ENCODE measurements at places on chromosomes 6 and 20. TPM values are rescaled to one million over a fixed set of nuclear protein-coding genes. Genes with fewer than 3 reads are reported as not detected.

Gene TAGAP
- total RNA-seq, result not detected

Gene SIRPG
- not detected for total RNA-seq

Gene CAGE1
- total RNA-seq, result 0.09 TPM

Gene HAO1
- total RNA-seq, result not detected

Gene NMBR
- total RNA-seq, result not detected

DNA sequence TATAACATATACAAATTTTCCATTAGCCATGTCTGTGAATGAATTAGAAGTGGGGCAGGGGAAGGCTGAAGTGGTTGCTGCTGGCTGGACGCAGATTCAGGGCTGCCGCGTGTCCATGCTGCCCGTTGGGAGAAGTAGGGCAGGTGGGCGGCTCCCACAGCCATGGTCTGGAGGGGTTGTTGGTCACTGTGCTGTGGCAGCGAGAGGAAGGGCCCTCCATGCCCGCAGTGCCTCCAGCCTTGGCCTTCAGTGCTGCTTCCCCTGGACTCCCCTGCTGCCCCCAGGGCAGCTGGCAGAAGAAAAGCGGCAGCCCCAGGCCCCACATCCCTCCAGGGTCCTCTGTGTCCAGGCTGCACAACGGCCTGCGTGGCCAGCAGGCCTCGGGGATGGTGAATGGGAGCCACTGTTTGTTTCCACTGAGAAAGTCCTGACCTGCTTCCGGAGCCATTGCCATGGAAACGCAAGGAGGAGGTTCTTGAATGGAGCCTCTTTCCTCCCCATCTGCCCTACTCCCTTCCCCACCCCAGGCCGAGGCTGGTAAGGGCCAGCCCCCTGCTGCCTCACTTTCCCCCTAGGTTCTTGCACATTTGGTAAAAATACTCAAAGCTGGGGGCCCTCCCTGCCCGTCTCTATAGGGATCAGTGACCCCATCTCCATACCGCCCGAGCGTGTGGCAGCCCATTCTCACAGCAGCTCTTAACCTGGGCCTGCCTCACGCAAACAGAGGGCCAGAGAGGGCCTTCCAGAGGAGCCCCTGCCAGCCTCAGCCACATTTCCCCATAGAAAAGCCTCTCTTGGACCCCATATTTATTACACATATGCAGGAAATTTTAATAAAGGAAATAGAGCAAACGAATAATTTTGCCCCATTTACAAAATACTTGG, 113.3 kb downstream of the SASH1 start:
- H3K4me1 ChIP-seq, result no peaks in the 10 kb centered on the region
- H3K36me3 ChIP-seq, result no peaks in the 10 kb centered on the region
- no peak overlapping the region for H3K4me3 ChIP-seq
- no peaks in the 10 kb centered on the region for H3K27me3 ChIP-seq
- DNase-seq, result no peak

DNA sequence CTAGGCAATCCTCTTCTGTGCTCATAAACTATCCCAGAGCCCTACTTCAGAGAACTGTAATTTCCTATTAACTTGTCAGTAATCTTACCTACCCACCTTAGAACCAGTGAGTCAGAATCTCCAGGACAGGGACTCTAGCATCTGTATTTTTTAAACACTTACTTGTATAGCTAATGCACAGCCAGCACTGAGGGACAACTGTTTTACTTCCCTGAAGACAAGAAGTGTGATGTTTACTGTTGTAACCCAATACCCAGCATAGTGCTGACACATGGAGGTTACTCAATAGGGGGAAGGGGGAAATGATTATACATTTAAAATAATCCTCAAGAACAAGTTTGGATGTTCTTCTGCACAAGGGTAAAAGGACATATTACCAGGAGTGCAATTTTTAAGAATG, 130.8 kb downstream of the BTBD9 start:
- no peaks in the 10 kb centered on the region for H3K36me3 ChIP-seq
- no peak overlapping the region for H3K4me3 ChIP-seq
- H3K27ac ChIP-seq, result no peak overlapping the region

DNA sequence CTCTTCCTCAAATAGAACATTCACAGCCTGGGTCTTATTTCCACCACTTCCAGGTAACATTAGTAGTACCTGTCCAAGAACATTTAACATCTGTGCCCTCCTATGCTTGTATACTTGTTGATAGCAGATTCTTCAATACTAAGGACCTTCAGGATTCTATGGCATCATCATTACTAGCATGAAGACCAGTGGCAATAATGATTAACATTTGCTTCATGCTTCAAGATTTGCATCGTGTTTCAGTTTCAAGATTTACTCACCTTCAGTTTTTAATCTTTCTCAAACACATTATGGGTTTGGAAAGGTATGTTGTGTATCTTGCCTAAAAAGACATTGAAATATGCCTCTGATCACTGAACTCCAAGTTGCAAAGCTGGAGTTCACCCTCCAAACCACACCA, 412.8 kb upstream of the NRSN1 start:
- DNase-seq, result no peak
- no peak overlapping the region for H3K4me3 ChIP-seq
- H3K36me3 ChIP-seq, result no peaks in the 10 kb centered on the region
- H3K27me3 ChIP-seq, result no peaks in the 10 kb centered on the region
- H3K4me1 ChIP-seq, result no peaks in the 10 kb centered on the region

GRCh38 chr6:42933205-42933604, 3.9 kb downstream of the CNPY3 start:
- H3K27me3 ChIP-seq, result no peaks in the 10 kb centered on the region
- H3K4me3 ChIP-seq, result no peak overlapping the region
- no peak overlapping the region for H3K27ac ChIP-seq

GRCh38 chr6:15439410-15440025, 193.6 kb downstream of the JARID2 start:
- H3K36me3 ChIP-seq, result no peaks in the 10 kb centered on the region
- peaks cover 16% of the 10 kb centered on the region for H3K4me1 ChIP-seq
- no peak overlapping the region for H3K4me3 ChIP-seq
- no peaks in the 10 kb centered on the region for H3K27me3 ChIP-seq

GRCh38 chr6:149045404-149045803, 272.1 kb upstream of the TAB2 start:
- 0 out of 2 replicates have a peak, but pooled peaks cover 4% of the 10 kb centered on the region for H3K36me3 ChIP-seq
- no peak overlapping the region for H3K4me3 ChIP-seq
- peaks cover 7% of the 10 kb centered on the region for H3K4me1 ChIP-seq
- H3K27ac ChIP-seq, result no peak overlapping the region

DNA sequence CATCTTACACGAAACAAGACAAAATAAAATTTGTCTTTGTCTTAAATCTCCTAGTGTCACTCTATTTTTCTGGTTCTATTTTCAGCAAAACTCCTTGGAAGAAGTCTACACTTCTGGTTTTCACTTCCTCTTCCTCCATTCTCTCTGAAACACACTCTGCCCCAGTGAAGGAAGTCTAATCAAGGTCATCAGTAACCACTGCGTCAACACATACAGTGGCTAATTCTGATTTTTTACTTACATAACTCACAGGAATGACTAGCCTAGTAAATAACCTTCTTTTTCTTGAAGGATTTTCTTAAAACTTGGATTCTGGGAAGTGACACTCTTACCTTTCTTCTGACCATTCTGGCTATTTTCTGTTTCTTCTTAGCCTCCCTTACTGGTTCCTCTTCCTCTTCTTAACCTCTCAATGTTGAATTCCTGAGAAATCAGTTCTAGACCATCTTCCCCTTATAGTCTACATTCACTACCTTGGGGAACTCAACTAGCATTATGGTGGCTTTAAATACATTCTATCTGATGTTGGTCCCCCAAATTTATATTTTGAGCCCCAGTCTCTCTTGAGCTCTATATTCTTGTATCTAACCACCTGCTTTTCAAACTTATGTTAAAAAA, 37.5 kb downstream of the AIG1 start:
- no peaks in the 10 kb centered on the region for H3K36me3 ChIP-seq
- no peak for DNase-seq
- H3K27me3 ChIP-seq, result no peaks in the 10 kb centered on the region
- H3K4me3 ChIP-seq, result no peak overlapping the region
- H3K27ac ChIP-seq, result no peak overlapping the region
- 0 out of 2 replicates have a peak, but pooled peaks cover 2% of the 10 kb centered on the region for H3K4me1 ChIP-seq

DNA sequence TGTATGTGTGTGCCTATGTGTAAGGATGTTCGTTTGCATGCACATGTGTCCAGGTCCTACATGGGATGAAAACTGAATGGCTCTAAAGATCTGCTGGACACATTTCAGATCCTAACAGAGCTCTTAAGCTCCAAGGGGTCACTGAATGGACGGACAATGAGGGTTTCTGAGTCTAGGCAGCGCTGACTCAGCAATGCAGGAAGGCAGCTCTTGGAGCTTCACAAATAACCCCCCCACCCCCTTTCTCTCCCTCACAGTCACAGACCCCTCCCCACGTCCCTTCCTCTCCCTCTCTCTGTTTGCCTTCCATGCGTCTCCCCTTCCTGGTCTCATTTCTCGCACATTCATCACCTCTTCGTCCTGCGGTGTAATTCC, 369.8 kb downstream of the PREX1 start:
- H3K4me3 ChIP-seq, result no peak overlapping the region
- H3K27ac ChIP-seq, result no peak overlapping the region
- H3K27me3 ChIP-seq, result no peaks in the 10 kb centered on the region
- peaks cover 16% of the 10 kb centered on the region for H3K4me1 ChIP-seq
- no peaks in the 10 kb centered on the region for H3K36me3 ChIP-seq

DNA sequence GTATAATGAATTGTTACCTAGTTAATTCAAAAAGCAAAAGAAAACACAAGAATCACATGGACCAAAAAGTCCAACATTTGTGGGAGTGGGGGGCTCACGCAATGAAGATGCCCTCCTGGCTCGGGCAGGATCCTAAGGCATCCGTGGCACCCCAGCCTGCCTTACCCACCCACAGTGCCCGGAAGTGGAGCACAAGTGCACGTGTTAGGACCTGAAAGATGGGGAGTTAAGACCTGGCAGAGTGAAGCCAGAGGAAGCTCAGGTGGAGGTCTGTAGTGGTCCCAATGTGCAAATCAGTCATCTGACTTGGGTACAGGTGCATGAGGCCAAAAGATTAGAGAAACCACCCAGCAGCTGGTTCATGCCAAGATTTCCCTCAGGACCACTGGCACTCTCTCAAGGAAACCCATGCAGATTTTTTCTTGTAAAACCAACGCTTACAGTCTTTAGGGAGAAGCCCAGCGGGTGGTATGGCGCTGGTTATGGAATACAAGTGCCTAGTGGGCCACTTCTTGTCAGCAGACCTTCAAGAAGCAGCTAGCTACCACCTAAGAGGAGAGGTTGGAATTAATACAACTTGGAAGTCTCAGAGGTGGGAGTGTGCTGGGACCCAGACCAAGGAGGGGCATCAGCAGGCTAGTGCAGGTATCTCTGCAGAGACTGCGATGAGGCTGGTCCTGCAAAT, 42.1 kb downstream of the BFSP1 start:
- no peaks in the 10 kb centered on the region for H3K36me3 ChIP-seq
- H3K27me3 ChIP-seq, result no peaks in the 10 kb centered on the region
- H3K4me3 ChIP-seq, result no peak overlapping the region
- no peak overlapping the region for H3K27ac ChIP-seq

DNA sequence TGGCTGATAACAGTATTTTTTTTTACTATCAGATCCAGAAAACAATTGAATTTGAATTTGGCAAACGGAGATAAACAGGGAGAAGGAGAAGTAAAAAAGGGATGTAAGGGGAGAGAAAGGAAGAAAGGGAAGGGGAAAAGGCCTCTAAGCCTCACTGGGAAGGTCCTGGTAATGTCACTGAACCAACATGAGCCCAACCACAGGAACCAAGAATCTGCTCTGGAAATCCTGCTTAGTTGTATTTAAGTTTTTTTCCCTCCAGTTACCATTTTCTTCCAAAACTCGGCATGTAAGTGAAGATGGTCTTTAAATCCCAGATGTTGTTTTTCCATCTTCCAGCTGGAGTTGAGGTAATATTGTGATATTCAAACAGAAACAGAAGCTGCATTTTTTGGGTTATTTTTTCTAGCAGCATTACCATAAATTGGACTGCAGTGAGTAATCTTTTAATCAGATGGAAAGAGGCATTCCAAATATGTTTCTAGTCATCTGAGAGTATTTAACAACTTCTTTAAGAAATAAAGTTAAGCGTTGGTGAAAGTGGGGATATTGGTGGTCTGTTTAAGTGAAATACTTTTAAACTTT, 91.1 kb downstream of the TXNDC5 start:
- no peaks in the 10 kb centered on the region for H3K27me3 ChIP-seq
- H3K4me1 ChIP-seq, result no peaks in the 10 kb centered on the region
- H3K27ac ChIP-seq, result no peak overlapping the region
- no peak for DNase-seq
- no peak overlapping the region for H3K4me3 ChIP-seq

DNA sequence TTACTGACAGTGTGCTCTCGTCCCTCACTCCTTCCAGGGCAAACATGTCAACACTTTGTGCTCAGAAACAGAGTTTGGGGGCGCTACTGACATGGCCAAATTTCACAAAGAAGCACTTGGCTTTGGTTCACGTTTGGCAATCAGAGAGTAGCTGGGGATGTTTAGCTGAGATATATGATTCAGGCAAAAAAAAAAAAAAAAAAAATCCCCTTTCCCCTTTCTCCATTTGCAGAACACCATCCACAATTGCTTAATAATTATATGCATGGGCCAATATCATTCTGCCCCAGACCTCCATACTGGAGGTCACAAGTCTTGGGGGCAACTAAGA, 128.4 kb upstream of the ADGRF1 start:
- no peaks in the 10 kb centered on the region for H3K27me3 ChIP-seq
- no peak overlapping the region for H3K27ac ChIP-seq
- no peak overlapping the region for H3K4me3 ChIP-seq
- peaks cover 2% of the 10 kb centered on the region for H3K4me1 ChIP-seq

- DNase-seq, result peak; percentile 14
- H3K27ac ChIP-seq, result no peak overlapping the region
- no peaks in the 10 kb centered on the region for H3K27me3 ChIP-seq
These were observed 158.3 kb downstream of the SYCP2 start for GRCh38 chr20:59774921-59775686.
